ENCODE measurements at places on chromosomes 5 and 9.

DNA sequence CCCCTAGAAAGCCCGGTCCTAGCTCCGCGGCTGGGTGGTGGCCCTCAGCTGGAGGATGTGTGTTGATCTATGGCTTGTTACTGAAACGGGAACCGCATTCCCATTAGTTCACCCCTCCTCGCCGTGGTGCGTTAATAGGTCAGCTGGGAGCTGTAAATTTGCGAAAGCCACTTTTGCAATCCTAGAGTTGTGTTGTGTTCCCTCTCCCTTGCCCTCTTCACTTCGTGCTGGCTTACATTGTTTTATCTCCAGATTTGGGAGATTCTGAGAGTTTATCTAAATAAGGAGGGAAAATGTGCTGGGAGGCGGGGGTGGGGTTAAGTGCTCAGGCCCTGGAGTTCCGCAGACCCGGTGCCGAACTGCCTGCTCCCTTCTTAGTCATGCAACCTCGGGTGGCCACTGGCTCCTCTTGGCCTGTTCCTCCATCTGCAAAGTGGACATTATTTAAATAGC, 62.8 kb downstream of the HMCN2 start:
- DNase-seq = no peak

GRCh38 chr9:125649826-125650225, 57.2 kb downstream of the MAPKAP1 start:
- DNase-seq = no peak

- no peak for DNase-seq
Measured at GRCh38 chr9:134648701-134649530, 7.3 kb downstream of the COL5A1 start.

DNA sequence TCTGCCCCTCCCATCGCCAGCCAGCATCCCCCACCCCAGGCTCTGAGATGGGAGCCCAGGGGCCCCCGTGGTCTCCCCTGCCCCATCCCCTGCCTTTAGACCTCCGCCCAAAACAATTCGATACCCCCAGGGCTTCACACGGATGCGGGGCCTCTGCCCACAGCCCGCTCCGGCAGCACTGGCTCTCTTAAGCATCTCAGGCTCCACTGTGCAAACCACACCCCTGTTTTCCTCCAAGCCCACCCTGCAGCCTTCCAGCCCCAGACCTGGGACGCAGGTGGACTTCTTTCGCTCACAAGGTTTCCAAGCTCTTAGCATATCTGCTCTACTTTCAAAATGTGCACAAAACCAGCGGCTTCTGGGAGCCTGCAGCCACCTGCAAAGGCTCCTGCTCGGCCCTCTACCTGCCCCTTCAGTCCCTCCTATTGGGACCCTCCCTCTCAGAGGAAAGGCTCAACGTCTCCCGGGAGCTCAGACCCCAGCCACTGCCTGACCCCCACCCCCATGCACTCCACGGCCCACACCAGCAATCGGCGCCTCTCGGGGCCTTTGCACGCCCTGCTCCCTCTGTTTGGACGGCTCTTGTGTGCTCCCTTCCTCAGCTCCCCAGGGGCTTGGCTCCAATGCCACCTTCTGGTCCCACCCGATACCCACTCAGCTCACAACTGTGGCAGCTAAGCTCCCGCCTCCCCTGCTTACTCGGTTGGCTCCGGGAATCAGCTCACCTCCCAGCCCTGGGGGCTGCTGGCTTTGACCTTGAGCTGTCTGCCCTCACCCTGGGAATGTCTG, 918 bp upstream of the SLC9A3 start:
- no peak for DNase-seq

DNA sequence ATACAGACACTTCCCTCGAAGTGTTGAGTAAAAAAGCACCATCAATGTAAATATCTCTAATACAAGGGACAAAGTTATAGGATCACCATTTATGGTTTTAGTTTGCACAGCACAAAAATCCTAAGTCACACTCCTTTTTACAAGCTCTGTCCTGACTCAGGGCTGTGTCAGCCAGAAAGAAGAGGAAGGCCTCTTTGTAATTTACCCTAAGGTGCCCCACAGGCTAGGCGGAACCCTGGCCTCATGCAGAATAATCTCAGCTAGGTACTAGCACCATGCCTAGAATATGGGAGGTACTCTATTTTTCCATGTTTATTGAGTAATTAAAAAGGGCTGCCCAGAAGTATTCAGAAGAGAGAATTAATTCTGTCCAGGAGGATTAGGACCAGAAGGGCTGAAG, 36.9 kb downstream of the HAVCR1 start:
- no peak for DNase-seq

- no peak for DNase-seq
Measured at GRCh38 chr5:1885404-1885755, 2.7 kb upstream of the IRX4 start.

- DNase-seq = no peak
Measured at GRCh38 chr9:3879726-3880505, 354.1 kb upstream of the RFX3 start.

- no peak for DNase-seq
Measured at GRCh38 chr5:120567921-120568320, 103.8 kb downstream of the PRR16 start.

DNA sequence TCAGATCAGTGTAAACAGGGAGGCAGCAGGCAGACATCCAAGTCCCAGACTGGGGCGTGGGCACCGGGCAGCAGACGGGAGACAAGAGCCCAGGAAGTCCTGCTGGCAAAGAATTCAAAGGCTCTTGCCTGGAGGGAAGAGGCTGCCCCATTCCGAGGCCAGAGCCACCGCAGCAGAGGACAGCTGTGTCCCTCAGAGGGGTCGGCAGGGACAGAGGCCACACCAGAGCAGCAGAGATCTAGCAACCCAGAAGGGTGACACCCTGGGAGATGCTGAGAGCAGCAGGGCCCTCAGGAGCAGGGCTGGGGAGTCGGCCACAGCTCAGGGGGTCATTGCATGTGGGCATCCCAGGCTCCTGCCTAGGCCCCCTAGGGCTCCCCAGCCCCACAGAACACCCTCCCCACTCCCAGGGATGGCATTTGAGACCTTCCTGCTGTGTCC, 29.1 kb downstream of the ADAMTS2 start:
- DNase-seq = no peak

GRCh38 chr9:32326146-32326545, 58.3 kb upstream of the ACO1 start:
- DNase-seq = no peak

- no peak for DNase-seq
Measured at GRCh38 chr5:540906-541538, 16.8 kb upstream of the SLC9A3 start.

DNA sequence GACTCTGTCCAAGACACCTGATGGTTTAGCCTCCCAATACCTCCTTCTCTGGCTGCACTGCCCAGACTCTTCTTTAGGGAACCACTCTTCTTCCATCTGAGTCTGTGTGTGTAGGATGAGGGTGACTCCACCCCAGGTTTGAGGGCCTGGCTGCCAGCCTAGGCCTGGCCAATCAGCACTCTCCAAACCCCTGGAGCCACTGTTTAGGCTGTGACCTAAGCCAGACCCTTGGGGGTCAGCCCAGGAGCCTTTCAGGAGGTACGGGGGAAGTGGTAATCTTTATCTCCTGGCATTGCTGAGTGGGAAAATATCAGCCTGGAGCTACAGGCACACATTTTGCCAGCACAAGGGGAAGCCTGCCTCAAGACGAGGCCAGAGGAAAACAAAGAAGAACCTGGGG, 6.2 kb upstream of the ERGIC1 start:
- no peak for DNase-seq

GRCh38 chr9:87606841-87607521, 109.3 kb downstream of the DAPK1 start:
- no peak for DNase-seq

GRCh38 chr5:121945261-121945660, 16.5 kb upstream of the SRFBP1 start:
- DNase-seq = no peak

- peak; percentile 85 for DNase-seq
Measured at GRCh38 chr5:158382473-158382872, 523.5 kb upstream of the CLINT1 start.

DNA sequence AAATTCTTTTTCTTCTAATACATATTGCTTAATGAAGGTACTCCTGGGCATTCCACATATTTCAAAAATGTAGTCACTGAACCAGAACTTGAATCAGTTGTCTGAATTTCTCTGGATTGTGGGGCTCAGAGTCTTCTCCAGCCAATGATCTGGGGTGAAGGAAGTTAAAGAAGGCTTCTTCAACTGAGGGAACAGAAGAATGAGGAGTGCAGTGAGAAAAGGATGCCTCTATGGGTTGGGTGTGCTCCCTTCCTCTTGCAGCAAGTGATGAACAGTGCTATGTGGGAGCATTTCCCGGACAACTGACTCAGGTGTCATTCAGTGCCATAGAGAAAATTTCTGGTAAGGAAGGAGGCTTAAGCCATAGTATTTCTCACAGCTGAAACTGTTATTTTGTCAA, 7.9 kb downstream of the LNPEP start:
- DNase-seq = no peak

DNA sequence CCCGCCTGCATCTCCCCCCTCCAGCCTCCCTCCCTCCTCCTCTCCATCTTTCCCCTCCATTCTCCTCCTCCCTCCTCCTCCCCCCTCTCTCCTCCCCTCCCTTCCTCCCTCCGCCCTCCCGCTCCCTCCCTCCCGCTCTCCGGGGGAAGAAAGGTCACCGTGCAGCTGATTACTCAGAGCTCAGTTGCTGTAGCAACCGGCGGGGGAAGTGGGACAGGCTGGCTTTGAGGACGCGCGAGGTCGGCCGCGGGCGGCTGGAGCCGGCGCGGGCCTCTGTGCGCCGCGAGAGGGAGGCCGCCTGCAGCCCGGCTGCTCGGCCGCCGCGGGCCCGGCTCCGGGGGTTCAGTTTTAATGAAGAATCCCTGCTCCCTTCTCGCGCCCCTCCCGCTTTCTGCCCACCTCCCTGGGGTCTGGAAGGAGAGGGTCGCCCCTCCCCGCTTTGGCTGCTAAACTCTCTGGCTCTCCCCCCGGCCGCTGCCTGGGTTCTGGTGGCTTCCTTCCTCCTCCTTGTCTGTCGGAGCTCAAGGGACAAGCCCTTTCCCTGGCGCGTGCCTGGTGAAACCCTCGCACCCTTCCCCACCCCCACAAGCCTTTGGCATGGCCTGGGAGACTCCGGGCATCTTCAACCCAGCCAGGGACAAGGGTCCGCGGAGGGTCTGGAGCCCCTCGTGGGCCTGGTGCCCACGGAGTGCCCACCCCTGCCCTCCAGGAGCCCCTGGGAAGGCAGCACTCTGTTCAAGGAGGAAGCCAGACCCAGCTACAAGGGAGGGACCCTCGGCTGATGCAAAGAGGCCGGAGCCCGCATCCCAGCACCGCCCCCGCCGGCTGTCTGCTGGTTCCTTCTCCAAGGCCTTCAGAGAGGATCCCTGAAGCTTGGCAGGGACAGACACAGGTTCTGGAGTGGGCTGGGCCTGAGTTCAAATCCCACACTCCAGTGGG, 160.3 kb downstream of the C9orf50 start:
- peak; percentile 95 for DNase-seq

- DNase-seq = no peak
Measured at GRCh38 chr5:142387024-142387682, 62.3 kb upstream of the SPRY4 start.
